GM12878 (cell line): ENCODE measurements at places on chromosomes 6 and 20. TPM values are rescaled to one million over a fixed set of nuclear protein-coding genes. Genes with fewer than 3 reads are reported as not detected.

GRCh38 chr6:128600397-128600951 is 80.1 kb upstream of the PTPRK start:
- H3K36me3 ChIP-seq = no peaks in the 10 kb centered on the region
- H3K27ac ChIP-seq = no peak overlapping the region
- H3K27me3 ChIP-seq = no peaks in the 10 kb centered on the region
- no peaks in the 10 kb centered on the region for H3K4me1 ChIP-seq

DNA sequence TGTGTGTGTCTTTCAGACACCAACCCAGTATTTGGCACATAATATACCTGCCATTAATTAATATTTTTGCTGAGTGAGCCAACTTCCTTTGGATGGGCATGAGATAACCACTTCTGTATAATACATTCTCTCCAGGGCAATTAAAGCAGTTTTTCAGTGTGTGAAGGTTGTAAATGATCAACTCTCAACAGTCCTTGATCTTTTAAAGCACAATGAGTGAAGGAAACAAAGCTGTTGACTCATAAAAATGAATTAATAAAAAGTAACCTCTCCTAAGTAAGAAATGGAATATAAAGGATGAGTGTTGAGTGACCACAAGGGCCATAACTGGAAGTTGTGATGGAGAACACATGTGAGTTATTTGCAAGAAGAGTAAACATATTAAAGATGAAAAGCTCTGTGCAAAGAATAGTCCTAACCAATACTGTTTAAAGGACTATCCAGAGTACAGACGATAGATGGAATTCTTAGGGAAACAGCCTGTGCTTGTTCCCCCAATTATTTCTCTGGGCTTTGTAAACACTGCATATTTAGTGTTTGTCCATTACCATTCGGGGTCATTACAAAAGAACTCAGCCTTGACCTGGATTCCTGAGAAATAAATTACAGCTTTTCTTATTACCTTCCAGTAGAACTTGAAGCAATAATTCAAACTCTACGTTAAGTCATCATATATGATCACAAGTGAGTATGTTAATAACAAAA is 446.2 kb downstream of the PLCB1 start:
- no peaks in the 10 kb centered on the region for H3K27me3 ChIP-seq
- H3K27ac ChIP-seq = no peak overlapping the region
- DNase-seq = no peak
- no peaks in the 10 kb centered on the region for H3K4me1 ChIP-seq

DNA sequence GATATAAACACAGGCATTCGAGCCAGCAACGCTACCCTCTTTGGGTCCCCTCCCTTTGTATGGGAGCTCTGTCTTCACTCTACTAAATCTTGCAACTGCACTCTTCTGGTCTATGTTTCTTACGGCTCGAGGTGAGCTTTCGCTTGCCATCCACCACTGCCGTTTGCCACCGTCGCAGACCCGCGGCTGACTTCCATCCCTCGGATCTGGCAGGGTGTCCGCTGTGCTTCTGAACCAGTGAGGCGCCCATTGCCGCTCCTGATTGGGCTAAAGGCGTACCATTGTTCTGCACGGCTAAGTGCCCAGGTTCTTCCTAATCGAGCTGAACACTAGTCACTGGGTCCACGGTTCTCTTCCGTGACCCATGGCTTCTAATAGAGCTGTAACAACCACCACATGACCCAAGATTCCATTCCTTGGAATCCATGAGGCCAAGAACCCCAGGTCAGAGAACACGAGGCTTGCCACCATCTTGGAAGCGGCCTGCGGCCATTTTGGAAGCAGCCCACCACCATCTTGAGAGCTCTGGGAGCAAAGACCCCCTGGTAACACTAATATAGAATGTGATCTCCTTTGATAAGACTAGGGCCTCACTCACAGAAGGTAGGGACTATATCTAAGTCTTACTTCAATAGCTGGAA is 973 bp downstream of the UBD start:
- no peaks in the 10 kb centered on the region for H3K36me3 ChIP-seq
- DNase-seq = no peak
- 0 out of 2 replicates have a peak overlapping the region, but pooled peaks have one; percentile 30 for H3K4me3 ChIP-seq
- H3K4me1 ChIP-seq = 0 out of 2 replicates have a peak, but pooled peaks cover 2% of the 10 kb centered on the region

Gene FAM162B
- total RNA-seq = not detected in 2 replicates
